ENCODE measurements at places on chromosomes 11 and 22. TPM values are rescaled to one million over a fixed set of nuclear protein-coding genes. Genes with fewer than 3 reads are reported as not detected.

DNA sequence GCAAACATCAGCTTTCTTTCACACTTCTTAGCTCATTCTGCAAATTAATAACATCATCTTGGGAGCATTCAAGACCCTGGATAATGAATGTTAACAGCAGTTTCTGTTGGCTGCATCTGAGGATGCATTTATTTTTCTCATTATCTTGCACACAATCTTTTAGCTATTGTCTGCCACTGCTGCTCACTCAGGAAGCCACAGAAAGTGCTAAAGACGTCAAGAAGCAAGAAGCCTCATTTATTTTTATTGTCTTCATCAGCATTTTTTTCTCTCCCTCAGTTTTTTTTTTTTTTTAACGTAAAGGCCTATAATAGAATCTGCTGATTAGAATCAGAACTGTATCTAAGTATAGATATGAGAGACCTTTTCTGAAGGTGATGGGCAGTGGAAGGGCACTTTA lies 1339.4 kb downstream of the FAM181B start:
- no peak overlapping the region for H3K27ac ChIP-seq
- no peaks in the 10 kb centered on the region for H3K36me3 ChIP-seq
- no peak for DNase-seq
- H3K4me3 ChIP-seq = no peak overlapping the region

DNA sequence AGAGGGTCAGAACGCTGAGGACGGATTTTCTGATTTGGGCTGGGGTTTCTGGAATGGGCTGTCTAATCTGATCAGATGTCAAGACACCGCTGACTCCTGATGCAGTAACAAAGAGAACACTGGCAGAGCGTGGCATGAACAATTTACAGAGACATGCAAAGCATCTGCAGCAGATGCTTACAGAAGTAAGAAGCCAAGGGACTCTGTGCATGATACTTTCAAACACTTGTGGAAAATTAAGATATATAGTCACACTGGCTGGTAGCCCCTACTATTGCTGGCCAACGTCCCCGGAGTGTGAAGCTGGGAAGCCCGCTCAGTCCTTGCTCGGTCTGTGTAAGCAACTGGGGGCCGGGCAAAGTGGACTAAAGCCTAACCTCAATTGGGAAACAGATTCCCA lies 903.7 kb downstream of the BRD1 start:
- H3K27me3 ChIP-seq = peaks cover 40% of the 10 kb centered on the region
- H3K27ac ChIP-seq = no peak overlapping the region
- DNase-seq = no peak
- no peaks in the 10 kb centered on the region for H3K36me3 ChIP-seq

GRCh38 chr22:24106385-24107381 lies 74.6 kb upstream of the SUSD2 start:
- H3K4me3 ChIP-seq = no peak overlapping the region
- H3K36me3 ChIP-seq = peaks cover 25% of the 10 kb centered on the region
- no peak overlapping the region for H3K27ac ChIP-seq
- H3K27me3 ChIP-seq = no peaks in the 10 kb centered on the region
- H3K4me1 ChIP-seq = no peaks in the 10 kb centered on the region

DNA sequence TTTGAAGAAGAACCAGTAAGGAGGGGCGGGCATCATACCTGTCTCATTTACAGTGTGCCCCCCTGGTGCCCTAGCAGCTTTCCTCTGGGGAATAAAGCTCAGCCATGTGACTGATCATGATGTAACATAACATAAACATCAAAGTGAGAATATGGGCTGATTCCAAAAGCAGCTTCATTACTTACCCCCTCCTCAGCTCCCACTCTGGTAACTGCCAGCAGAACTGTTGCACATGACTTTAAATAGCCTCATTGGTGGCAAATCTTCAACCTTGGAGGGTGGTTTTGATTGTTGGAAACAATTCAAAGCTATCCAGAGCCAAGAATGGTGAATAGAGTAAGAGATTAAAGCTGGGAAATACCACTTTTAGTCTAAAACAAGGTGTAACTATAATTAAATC lies 384.6 kb downstream of the BUD13 start:
- peaks cover 25% of the 10 kb centered on the region for H3K27me3 ChIP-seq
- DNase-seq = no peak
- no peak overlapping the region for H3K4me3 ChIP-seq
- H3K4me1 ChIP-seq = no peaks in the 10 kb centered on the region
- H3K27ac ChIP-seq = no peak overlapping the region
- H3K36me3 ChIP-seq = no peaks in the 10 kb centered on the region

GRCh38 chr11:19768815-19769214 lies 56.2 kb downstream of the NAV2 start:
- no peaks in the 10 kb centered on the region for H3K36me3 ChIP-seq
- no peak overlapping the region for H3K4me3 ChIP-seq
- peaks cover 7% of the 10 kb centered on the region for H3K4me1 ChIP-seq
- no peaks in the 10 kb centered on the region for H3K27me3 ChIP-seq
- DNase-seq = no peak

DNA sequence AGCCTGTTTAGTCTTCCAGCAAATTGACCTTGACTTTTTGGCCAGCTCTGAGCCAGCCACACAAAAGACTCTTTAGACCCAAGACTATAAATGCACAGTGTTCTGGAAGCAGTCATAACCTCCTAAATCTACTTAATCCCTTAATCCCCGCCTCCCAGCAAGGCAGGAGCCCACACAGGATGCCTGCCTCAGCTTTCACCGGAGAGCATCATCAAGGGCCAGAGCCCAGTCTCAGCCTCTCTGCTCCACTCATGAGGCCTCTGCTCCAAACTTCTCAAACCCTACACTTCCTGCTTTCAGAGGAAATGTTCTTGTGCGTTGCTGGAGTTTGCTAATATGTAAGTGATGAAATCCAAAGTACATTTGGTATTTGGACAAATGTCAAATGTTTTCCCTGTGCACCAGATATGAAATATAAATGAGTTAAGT lies 57.9 kb upstream of the FSHB start:
- peaks cover 8% of the 10 kb centered on the region for H3K4me1 ChIP-seq
- H3K4me3 ChIP-seq = no peak overlapping the region
- H3K27ac ChIP-seq = no peak overlapping the region
- no peak for DNase-seq

DNA sequence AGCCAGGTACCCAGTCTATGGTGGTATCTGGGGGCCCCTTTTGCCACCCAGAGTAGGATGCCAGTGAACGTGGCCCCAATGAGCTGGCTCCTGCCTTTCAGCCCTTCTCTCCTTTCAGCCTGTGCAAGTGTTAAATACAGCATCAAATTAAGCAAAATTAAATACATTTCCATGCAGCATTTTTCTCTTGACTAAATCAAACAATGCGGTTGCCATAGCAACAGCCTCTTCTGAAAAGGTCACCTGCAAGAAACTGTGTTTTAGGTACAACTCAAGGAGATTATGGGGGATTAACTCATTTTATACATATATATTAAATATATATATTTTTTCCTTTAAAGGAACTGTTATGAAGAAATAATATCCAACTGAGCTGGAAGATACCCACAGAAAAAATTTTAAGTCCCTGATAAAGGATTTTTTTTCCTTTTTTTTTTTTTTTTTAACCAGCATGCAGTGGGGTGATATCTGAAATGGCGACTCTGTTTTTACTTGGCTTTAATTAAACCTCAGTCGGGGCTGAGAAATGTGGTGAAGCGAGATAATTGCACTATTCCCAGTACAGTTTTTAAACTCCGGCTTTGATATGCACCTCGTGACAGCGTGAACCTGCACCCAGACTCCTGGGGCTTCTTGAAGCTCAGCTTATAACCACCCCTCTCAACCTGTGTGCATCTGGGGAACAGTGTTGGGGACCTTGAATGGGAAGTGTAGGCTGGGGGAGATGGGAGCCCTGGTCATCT lies 115.3 kb downstream of the PKNOX2 start:
- no peaks in the 10 kb centered on the region for H3K36me3 ChIP-seq
- DNase-seq = no peak
- H3K27ac ChIP-seq = no peak overlapping the region
- no peaks in the 10 kb centered on the region for H3K27me3 ChIP-seq

GRCh38 chr11:62012832-62013461 lies 45.5 kb upstream of the FTH1 start:
- H3K27me3 ChIP-seq = no peaks in the 10 kb centered on the region
- no peaks in the 10 kb centered on the region for H3K36me3 ChIP-seq
- H3K27ac ChIP-seq = no peak overlapping the region
- no peak for DNase-seq

GRCh38 chr11:73288192-73288872 lies 16.2 kb downstream of the P2RY6 start:
- H3K4me1 ChIP-seq = peaks cover 31% of the 10 kb centered on the region
- H3K4me3 ChIP-seq = no peak overlapping the region

DNA sequence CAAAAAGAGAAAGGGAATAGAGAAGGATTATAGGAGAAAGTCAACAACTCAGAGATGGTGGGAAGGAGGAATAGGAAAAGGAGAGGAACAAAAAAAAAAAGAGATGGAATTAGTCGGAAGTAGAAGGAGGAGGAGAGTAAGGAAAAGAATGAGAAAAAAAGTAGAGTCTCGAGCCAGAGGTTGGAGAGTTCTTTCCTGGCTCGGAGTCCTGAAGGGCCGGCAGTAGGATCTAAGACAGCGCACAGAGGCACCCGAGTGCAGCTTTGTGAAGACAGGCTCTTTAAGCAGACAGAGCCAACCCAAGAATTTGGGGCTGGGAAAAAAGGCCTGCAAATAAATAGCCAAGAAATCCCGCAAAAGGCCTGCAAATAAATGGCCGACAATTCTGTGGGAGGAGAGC lies 170.4 kb upstream of the CCDC90B start:
- no peak for DNase-seq
- H3K4me1 ChIP-seq = peaks cover 2% of the 10 kb centered on the region
- no peak overlapping the region for H3K27ac ChIP-seq
- no peaks in the 10 kb centered on the region for H3K36me3 ChIP-seq
- H3K4me3 ChIP-seq = no peak overlapping the region

- H3K36me3 ChIP-seq = peaks cover 11% of the 10 kb centered on the region
- peaks cover 17% of the 10 kb centered on the region for H3K4me1 ChIP-seq
- H3K27ac ChIP-seq = no peak overlapping the region
- no peaks in the 10 kb centered on the region for H3K27me3 ChIP-seq
- no peak overlapping the region for H3K4me3 ChIP-seq
These were observed 94.1 kb downstream of the USP35 start for GRCh38 chr11:78282821-78283220.

Gene TBX10
- total RNA-seq = not detected

Gene RELT
- 5.1 TPM for total RNA-seq

Gene CASP5
- not detected for total RNA-seq

Gene EEF1G
- total RNA-seq = 1,747 TPM
